ENCODE measurements at places on chromosomes 2 and 18.

DNA sequence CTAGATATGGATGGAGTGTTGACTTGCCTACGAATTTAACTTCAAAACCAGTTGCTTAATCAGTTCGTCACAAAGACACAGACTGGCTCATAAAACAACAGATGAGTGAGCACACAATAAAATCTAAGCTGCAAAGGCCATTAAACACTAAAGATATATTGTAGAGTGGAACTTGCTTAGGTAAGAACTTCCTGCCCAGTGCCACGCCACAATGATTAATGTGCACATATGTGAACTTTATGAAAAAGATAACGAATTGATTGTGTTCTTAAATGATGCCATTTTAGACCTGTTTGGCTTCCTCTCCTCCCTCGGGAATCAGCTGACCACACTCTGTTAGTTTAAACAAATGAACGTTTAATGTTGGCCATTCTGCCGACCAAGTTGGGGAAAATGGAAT, 2031.3 kb upstream of the CELF4 start:
- ATAC-seq: no peak

- peak; percentile 57 for ATAC-seq
Measured at GRCh38 chr2:60872510-60872928, 8.9 kb upstream of the REL start.

- no peak for ATAC-seq
Measured at GRCh38 chr2:62806231-62806630, 100.7 kb downstream of the EHBP1 start.

DNA sequence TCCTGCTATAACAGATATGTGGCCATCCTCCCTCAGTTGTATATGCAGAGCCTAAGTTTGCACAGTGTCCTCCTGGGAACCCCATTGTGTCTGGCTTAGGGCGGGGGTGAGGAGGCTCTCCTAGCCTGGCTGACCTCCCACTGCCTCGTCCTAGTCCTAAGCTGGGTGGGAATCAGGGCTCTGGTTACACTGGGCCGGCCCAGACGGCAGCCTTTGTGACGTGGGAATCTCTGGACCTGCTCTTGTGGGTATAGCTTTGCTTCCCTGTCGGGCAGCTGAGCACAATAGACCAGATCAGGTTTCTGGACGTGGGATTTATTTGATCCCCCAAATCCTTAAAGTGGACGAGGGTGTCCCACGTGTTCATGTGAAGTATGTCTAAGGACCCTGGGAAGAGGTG, 2.9 kb downstream of the ACKR3 start:
- ATAC-seq: no peak

DNA sequence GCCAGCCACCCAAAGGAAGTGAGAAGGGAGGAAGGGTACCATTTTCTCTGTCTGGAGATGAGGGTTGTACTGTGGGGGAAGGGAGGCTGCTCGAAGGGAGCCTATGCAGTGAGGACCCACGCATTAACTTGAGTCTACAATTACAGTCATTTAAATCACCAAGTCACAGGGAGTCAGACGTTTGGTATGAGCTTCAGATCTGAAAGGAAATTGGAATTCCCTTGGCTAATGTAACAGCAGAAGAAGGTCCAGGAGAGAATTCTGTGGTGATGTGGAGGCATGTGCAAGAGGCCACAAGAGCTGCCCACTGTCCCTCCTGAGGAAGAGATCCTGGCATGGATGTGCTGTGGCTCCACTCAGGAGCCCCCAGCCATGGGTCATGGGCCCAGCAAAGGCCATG, 22.5 kb downstream of the DAPL1 start:
- ATAC-seq: no peak
